Activated CD8-positive, alpha-beta memory T cell treated with anti-CD3 and anti-CD28 coated beads for 4 hours (primary cell): ENCODE measurements at places on chromosomes 5 and 9.

- DNase-seq: no peak
Observed at GRCh38 chr9:4837261-4838188, 44.8 kb downstream of the RCL1 start.

- DNase-seq: no peak
Observed at GRCh38 chr5:42715785-42716184, 40.8 kb upstream of the CCDC152 start.

GRCh38 chr9:6902423-6902822 lies 144.7 kb downstream of the KDM4C start:
- DNase-seq: no peak

DNA sequence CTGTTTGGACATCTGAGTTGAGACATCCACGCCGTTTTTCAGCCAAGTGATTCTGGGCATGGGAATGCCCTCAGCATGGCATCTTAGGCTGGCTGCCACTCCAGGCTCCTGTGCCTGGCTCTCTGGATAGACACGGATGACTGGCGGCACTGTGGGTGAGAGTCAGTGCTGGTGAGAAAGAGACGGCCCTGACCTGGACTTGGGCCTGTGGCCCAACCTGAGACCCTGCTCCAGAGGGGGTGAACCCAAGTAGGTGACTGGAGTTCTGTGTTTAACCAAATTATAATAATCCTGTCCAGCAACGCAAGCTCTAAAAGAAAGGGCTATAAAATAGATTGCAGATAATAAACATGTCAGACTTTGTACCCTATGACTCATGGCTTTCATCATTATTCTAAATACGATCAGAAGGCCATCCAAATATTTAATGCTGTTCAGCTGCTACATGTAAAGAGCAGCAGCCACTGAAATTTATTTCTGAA lies 173.9 kb downstream of the HSPA4 start:
- no peak for DNase-seq

GRCh38 chr9:125593581-125594222 lies 113.3 kb downstream of the MAPKAP1 start:
- no peak for DNase-seq

DNA sequence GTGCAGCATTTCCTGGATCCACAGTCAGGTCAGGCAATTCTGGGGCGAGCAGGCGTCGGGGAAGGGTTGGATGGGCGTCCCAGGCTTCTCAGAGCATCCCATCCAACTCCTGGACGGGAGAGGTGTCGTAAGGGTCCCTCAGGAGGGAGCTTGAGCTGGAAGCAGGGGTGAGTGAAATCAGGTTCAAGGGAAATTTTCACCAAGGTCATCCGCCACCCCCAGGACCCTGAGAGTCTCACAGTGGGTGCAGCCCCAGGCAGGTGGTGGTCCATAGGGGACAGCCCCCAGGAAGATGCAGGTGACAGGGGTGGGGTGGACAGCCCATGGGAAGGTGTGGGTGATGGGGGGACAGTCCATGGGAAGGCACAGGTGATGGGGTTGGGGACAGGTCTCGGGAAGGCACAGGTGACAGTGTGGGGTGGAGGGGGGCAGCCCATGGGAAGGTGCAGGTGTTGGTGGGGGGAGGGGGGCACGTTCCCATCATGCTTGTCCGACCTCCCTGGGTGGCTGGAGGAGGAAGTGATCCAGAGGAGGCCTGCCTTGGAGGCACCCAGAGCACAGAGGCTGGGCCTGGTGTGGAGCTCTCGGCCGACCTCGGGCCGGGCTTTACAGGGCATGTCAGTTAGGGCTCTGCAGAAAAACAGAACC lies 48.9 kb downstream of the AHRR start:
- DNase-seq: no peak

GRCh38 chr5:2149195-2149539 lies 266.4 kb upstream of the IRX4 start:
- no peak for DNase-seq

DNA sequence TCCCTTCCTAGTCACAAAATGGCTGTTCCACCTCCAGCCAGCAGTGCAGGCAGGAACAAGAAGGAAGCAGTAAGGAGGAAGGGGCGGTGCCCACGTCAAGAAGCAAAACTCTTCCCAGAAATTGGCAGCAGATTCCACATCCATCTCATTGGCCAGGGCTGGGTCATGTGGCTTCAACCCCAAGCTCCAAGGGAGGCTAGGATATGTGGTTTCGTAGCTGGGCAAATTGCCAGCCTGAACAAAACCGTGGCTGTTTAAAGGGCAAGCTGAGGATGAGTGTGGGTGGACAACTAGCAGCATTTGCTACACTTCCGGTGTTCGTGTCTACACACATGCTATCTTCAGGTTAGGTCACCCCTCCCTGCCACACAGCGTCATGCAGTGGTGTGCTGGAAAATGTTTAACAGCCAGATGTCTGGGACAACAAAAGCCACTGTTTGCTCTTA lies 92.1 kb upstream of the MAP1B start:
- no peak for DNase-seq

DNA sequence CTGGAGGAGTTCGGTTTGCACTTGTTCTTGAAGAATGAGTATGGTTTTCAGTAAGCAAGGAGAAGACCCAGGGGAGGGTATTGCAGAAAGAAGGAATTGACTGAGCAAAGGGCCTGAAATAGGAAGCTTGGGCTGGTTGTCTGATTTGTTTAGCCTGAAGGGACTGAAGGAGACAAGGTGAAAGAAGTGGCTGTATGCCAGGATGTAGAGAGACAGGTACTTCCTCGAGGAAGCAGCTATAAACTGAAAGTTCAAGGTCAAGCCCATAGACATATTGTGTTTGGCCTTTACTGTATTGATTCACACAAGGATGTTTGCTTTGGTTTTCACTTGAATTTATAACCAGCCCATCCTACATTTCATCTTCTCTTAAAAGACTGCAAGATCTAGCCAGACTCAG lies 183.1 kb downstream of the PALM2AKAP2 start:
- DNase-seq: no peak
